Heart right ventricle (tissue), 16 donors: ENCODE measurements at places on chromosomes 7 and 10. TPM values are rescaled to one million over a fixed set of nuclear protein-coding genes. Genes with fewer than 3 reads are reported as not detected.
A peak's percentile ranks its signal among the peaks of the same experiment; 100 is the strongest.

AEBP1 gene
- 31.3 TPM for total RNA-seq

OR9A2 gene
- not detected for total RNA-seq

GRCh38 chr7:32532716-32533115 lies 37.4 kb downstream of the AVL9 start:
- DNase-seq: no peak

- no peak for DNase-seq
These were observed 288.2 kb downstream of the TWIST1 start for GRCh38 chr7:18828994-18829857.

DNA sequence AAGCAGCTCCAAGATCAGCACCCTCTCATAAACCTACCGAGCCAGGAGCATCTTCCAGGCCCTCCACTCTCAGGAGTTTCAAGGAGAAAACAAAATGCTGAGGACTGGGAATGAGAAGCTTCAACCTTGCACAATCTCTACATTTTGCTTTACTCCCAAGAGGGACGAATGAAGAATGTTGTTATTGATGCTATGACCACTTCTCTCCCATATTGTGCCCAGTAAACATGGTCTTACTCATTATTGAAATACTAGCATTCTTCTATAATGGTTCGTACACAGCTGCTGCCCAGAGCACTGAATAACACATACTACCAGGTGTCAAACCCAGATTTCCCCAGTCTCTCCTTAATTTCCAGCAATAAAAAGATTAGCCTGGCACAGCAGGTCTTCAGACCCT lies 63.4 kb upstream of the BET1 start:
- no peak for DNase-seq

OR2A12 gene
- total RNA-seq: not detected

TMEM229A gene
- total RNA-seq: 0.17 TPM

GRCh38 chr10:9379183-9379582 lies 1324.7 kb downstream of the GATA3 start:
- DNase-seq: no peak

DNA sequence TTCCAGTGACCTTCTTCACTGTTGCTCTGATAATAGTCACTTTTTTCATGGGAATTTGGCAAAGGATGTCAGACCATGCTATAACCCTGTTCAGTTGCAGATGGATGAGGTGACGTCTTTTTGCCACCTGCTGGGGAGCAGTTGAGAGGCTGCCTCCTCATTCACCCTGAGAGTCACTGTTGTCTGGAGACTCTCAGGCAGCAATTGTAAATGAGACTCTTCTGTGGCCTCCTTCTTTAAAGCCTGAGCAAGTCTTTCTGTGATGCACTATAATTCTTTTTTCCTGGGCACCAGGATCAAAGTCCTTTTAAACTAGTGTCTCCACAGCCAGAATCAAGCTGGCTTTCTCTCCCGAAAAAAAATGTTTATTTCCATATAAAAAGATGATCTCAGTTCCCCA lies 345.1 kb downstream of the ARL4A start:
- DNase-seq: no peak

GRCh38 chr7:91082038-91082437 lies 182.2 kb upstream of the FZD1 start:
- DNase-seq: no peak

- peak; percentile 11 for DNase-seq
These were observed at the start of gene TDRD1 for GRCh38 chr10:114179148-114179547. Gene TDRD1, plus strand, starts transcription at chr10:114179353. Its CDS starts 8,479 bp downstream, at chr10:114187832.

DNA sequence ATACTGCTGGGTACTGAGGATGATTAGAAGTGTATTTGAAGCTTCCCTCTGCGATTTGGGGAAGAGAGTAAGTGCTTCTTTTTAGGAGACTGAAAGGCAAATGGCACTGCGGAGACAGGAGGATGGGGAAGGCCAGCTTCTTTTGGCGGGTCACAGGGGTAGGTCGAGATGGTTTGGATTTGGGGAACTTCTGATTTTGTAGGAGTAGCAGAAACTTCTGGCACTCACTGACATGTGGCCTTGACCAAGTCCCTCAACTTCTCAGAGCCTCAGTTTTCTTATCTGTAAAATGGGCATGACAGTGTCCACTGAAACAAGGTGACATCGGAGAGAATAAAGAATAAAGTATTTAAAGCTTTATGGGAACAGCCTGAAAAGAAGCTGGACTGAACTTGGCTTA lies 59.8 kb upstream of the WDR11 start:
- DNase-seq: no peak

MYO1G gene
- total RNA-seq: 2.5 TPM

DNA sequence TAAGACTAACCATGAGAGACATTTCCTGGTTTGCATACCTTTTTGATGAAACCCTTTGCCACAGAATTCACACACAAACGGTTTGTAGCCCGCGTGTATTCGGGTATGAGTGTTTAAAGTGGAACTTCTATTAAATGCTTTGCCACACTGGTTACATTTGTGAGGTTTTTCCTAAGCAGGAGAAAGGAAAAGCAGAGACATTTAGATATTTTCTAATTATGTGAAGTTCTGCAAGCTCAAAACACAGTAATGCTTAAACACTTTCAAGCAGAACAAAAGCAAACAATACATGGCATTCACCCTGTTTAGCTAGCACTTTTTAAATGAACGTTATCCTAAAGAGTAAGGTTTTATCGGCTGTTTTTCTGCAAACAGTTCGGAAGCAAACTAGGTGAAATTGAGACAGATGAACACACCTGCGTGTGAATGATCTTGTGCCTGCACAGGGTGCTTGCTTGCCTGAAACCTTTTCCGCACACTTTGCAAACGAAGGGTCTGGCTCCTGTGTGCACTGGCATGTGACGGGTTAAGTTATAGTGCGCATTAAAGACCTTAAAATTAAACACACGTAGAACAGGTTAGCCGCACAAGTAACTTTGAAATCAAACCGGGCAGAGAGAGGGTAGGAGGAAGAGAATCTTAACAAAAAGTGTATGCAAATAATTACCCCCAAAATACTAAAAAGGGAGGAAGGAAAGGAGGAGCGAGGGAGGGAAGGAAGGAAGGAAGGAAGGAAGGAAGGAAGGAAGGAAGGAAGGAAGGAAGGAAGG lies 1.6 kb downstream of the FEZF1 start:
- DNase-seq: no peak

- DNase-seq: no peak
These were observed 46.3 kb downstream of the EGFR start for GRCh38 chr7:55065079-55065478.

DNA sequence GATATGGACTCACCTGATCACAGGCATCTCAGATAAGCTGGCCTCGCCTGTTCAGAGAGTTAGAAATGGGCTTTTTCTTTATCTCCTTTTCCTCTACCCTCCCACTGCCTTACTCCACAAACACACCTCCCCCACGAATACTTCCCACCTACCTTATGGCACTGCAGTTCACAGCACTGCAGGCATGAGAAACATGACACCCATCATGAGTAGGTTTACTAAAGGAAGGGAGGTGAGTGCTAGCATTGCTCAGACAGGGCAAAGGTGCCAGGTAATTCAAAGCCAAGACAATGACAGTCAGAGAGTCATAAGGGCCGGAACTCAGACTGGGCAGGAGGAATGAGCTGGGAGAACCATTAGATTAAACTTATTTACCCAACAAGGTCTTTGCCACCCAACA lies 220.6 kb downstream of the FAM107B start:
- no peak for DNase-seq

DNA sequence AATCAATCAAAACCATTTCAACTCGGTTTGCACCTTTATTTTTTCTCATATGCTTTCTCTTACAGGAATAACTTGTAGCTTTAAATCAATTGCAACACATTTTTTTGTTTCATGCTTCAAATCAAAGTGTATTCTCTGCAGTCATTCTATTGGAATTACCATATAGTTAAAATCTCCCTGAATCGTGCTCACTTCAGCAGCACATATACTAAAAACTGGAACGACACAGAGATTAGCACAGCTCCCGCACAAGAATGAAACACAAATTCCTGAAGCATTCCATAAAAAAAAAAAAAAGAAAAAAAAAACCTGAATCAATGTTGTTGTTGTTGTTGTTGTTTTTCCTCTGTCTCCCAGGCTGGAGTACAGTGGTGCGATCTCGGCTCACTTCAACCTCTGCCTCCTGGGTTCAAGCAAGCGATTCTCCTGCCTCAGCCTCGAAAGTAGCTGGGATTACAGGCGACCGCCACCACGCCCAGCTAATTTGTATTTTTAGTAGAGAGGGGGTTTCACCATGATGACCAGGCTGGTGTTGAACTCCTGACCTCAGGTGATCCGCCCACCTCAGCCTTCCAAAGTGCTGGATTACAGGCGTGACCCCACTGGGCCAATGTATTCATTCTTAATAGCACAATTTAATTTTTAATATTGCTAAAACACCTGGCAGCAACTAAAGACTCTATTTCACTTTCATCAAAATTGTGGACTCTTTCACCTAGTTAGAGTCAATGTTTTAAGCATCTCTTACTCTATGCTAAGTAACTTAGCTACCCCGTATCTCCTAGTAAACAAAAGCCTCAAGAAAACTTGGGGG lies 26.3 kb downstream of the ANKRD61 start:
- no peak for DNase-seq

- no peak for DNase-seq
These were observed 69.0 kb downstream of the TACC2 start for GRCh38 chr10:122057841-122058413.

TSPAN13 gene
- 8.8 TPM for total RNA-seq

PIP gene
- not detected for total RNA-seq

GTF2IRD2 gene
- 12.4 TPM for total RNA-seq

DNA sequence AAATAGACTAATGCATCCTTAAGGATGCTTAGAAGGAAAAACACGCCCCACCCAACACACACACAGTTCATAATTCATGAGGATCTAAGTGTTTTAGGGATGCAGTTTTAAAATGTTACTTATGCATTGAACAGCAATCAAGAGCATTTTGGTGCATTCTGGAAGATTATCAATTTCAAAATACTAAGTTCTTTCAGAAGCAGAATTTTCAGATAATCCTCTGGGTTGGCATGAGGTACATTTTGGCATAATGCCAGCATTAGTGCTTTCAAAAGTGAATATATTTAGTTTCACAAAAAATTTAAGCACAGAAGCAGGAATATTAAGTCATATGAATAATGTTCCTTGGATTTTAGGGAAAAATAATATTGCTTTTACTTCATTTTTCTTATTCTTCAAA lies 937.1 kb downstream of the REEP3 start:
- no peak for DNase-seq

RADIL gene
- total RNA-seq: 4.1 TPM

DNA sequence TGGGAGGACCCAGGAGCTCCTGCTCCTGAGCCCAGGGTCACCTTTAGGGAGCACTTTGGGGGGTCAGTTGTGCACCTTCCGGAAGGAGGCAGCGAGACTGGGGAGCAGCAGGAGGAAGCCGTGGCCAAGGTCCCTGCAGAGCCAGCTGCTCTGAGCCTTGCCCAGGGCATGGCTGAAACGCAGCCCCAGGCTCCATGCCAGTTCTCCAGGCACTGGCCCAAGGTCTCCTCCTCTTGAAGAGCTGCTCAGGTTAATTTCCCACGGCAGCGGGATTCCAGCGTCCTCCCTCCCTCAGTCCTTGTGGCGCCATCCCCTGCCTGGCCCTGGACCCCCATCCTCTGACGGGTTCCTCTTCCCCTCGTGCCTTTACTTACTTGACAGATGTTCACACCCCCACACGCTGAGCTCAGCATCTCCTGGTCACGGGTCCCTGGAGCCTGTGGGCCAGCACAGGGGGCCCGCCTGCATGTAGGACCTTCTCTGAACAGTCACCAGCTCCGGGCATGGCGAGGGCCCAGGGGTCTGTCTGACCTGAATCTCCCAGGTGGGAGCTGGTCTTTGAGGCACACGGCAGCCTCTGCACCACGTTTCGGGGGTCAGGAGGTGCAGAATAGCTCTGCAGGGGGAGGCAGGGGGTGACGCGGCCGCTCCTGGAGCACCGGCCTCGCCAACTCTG lies 16.7 kb upstream of the CFAP46 start:
- DNase-seq: no peak

GRCh38 chr10:821322-821721 lies 110.2 kb downstream of the LARP4B start:
- DNase-seq: no peak

TWNK gene
- total RNA-seq: 7.7 TPM

- DNase-seq: no peak
These were observed 46.5 kb downstream of the TSPAN15 start for GRCh38 chr10:69497611-69498390.

GRCh38 chr7:74398426-74398825 lies 55.3 kb upstream of the GTF2IRD1 start:
- DNase-seq: no peak

PPP1R3C gene
- 192 TPM for total RNA-seq

EXOSC1 gene
- 13.4 TPM for total RNA-seq

DNA sequence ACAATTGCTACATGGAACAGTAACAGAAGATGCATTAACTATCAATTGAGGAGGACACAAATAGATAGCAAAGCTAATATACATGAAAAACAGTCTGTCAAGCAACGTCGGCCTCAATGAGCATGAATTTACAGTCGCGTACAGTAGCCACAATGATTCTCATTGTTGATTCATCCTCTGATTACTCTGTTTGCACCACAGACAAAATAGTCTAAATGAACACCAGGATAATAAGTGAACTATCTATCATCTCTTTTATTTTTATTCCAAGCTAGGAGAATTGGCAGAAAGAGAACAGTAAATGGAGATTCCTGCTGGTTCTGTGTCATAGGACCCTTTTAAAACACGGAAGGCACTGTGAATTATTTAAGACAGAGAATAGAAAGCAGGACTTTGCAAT lies 108.5 kb downstream of the EVX1 start:
- DNase-seq: no peak

DNA sequence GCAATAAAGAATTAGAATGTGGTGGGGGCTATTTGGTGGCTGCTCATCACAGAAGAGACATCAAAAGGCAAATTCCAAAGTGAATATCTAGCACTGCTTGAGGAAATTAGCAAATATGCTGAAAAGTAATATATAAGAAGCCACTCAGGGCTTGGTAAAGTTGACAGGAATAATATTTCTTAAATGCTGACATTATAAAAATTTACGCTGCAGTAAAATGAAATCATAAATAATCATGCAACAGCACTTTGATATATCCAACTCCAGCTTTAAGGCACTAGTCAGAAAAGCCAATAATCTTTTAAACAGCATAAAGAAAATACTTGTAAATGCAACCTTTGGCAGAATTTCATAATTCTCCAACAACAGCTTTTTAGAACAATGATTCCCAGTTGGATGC lies 36.9 kb downstream of the DNAJC12 start:
- DNase-seq: no peak

GRCh38 chr7:98870121-98870651 lies 372 bp upstream of the TMEM130 start:
- DNase-seq: peak; percentile 38

TMEM196 gene
- not detected for total RNA-seq

NRBF2 gene
- total RNA-seq: 17.2 TPM

GOT1 gene
- 605 TPM for total RNA-seq

AKR1C2 gene
- 40.6 TPM for total RNA-seq

FAM131B gene
- 0.49 TPM for total RNA-seq
